ENCODE measurements at places on chromosomes 16 and 17. TPM values are rescaled to one million over a fixed set of nuclear protein-coding genes. Genes with fewer than 3 reads are reported as not detected.

DNA sequence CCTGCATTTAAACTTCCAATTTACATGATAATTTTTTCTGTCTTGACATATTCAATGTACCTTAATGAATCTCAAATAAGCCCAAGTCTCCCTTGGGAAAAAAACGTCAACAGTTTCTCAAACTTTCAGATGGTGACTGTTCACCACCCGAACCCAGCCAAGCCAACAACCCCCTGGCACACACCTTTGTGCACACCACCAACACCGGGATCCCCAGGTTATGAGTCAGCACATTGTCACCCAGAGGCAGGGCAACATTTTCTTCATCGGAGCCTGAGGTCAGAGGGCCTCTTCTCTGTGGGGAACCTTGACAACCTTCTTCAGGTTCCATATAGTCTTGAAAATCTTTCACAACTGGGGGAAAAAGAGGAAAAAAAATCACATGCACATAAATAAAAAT, 15.5 kb downstream of the DYNC1LI2 start:
- no peak for DNase-seq

DNA sequence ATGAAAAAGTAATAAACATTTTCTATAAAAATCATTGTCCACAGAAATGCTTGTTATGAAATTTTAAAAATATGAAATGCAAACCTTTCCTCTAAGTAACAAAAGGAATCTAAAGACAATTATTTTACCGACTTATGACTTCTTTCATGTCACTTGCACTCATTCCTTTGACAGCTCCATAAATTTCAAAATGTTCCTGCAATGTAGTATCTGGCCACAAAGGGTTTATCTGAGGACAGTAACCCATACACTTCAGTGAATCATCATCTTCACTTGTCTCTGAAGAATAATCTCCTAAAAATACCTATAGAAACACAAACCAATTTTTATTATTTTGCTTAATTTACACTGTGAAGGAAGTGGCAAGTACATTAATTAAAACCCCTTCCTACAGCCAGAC, 25.6 kb upstream of the ABCA10 start:
- DNase-seq = no peak

DNA sequence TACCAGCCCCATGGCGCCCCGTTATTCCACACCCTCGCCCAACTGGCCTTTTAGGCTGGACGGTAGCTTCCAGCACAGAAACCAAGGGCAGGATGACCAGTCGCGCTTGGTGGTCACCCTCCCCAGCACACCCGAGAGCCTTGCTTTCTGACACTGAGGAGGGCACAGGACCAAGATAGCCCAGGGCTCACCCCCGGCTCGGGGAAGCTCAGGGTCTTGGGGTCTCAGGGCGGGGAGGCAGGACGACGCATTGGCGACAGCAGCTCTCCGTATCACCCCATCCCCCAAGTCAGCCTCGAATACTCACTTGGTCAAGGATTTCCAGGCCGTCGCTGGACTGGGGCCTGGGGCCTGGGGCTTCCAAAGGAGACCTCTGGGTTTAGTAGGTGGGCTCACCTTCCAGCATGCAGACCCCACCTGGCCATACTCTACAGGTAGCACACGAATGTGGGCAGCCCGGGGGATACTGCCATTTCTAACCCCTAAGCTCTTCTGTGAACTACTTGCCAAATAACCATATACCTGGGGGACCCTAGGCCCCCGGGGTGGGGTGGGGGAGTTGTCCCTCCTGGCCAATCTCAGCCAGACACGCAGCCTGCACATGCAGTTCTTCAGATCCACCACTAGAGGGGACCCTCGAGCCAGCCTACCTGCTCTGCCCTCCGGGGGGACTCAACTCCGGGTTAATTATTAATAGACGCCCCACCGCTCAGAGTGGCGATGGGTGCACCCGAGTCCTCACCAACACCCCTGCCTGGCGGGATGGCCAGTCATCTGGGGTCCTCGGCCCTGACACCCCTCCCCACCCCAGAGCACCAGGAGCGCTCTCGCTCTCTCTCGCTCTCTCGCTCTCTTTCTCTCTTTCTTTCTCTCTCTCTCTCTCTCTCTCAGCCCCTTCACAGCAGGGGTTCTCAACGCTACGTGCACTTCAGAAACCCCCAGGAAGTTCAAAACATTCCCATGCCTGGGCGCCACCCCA, 30.0 kb downstream of the TBC1D16 start:
- DNase-seq = no peak

GRCh38 chr17:64385187-64386083, 5.2 kb downstream of the PECAM1 start:
- no peak for DNase-seq

DNA sequence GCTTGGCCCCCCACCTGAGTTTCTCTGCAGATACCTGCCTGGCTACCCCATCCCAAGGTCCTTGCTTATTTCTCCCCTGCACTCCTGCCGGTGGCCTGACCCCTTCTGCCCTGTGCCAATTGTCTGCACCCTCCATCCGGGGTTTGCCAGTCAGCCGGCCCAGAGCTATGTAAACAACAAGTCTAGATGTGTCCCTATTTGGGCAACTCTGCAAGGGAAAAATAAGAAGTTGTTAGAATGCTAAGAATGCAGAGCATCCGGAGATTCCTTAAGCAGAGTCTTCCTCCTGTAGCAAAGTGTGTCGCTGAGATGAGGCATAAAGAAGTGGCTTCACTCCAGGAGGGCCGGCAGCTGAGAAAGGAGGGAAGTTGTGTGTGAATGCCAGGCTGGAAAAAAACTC, 46.6 kb downstream of the RGS9 start:
- no peak for DNase-seq

GRCh38 chr16:3457434-3458252, 14.2 kb downstream of the NAA60 start:
- peak; percentile 62 for DNase-seq

HAP1 gene
- polyA plus RNA-seq = 0.04 TPM

All from forelimb muscle (tissue), 1 donor.